Activated T-cell treated with anti-CD3 and anti-CD28 coated beads for 48 hours (primary cell): ENCODE measurements at places on chromosomes 7 and 10.

- DNase-seq = no peak
Observed at GRCh38 chr7:101943889-101944600, 126.6 kb downstream of the CUX1 start.

DNA sequence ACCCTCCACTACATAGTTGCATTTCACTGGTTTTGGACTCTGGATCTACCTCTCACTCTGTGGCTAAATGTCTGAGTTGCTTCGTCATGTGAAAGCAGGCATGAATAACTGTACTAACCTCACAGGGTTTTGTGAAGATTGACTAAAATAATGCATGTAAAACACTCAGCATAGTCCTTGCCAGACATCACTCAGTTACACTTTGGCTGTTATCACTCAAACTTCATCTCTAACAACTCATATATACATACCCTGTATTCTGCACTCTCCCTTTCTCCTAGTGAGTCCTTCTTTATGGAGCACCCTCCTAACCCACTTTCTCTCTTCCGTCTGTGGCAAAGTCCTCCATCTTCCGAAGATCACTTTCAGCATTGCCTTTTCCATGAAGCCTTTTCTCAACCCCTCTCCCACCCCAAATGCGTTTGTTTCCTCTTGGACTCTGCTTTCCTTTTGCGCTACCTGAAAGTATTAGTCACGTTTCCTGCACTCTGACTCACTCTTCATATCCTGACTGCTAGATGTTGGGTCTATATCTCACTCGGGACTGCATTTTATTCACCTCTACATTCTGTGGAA lies 72.6 kb downstream of the OSBPL3 start:
- DNase-seq = no peak

GRCh38 chr7:28608731-28609130 lies 196.4 kb downstream of the CREB5 start:
- no peak for DNase-seq

- no peak for DNase-seq
Observed at GRCh38 chr10:31359979-31360378, 41.0 kb downstream of the ZEB1 start.

DNA sequence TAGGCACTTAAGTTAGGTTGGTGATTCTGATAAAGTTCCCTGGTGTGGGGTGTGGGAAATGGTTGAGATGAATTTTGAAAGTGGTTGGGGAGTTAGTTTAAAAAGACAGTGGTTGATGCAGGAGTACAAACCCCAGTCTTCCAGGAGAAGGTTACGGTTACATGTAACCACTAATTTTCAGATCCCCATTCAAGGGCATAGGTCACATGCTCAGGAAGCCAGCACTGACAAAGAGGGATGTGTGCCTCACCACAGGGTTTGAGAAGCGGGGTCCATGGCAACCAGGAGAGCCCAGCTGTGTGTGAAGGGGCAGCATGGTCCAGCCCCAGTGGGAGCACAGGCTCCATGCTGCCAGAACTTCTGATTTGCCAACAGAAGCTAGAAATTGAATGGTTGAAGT lies 144.2 kb downstream of the MDFIC start:
- no peak for DNase-seq

DNA sequence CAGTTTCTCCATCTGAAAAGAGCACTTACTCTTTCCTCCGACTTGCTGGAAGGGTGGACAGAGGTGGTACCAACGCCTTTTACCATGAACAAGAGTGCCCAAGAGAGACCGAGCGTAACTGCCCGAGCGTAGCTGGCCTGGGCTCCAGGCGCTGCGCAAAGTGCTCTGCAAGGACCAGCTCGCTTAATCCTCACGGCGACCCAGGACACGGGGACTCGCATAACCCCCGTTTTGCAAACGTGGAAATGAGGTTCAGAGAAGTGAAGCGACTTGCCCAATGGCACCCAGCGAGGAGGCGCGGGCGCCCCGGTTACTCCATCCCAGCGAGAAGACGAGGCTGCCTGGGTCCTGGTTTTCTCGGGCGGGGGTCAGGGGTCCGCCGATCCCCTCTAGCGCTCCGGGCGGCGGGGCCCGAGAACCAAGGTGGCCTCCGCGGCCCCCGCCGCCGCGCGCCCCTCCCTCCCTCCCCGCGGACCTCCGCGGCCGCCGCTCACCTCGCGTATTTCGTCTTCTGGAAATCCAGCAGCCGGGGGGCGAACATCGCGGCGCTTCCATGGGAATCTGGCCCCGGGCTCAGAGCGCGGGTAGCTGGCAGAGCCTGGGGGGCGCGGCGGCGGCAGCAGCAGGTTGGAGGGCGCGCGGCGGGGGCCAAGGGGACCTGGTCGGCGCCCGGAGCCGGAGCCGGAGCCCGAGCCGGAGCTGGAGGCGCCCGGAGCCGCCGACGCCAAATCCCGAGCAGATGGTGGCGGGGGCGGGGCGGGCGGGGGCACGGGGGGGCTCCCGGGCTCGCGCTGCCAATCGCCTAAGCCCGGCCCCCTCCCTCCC lies at the start of gene MMD2:
Gene MMD2 (minus strand): TSS at position 711 of the 825 bp plus-strand sequence. CDS start 170 bp downstream, at position 541.
- DNase-seq = no peak

DNA sequence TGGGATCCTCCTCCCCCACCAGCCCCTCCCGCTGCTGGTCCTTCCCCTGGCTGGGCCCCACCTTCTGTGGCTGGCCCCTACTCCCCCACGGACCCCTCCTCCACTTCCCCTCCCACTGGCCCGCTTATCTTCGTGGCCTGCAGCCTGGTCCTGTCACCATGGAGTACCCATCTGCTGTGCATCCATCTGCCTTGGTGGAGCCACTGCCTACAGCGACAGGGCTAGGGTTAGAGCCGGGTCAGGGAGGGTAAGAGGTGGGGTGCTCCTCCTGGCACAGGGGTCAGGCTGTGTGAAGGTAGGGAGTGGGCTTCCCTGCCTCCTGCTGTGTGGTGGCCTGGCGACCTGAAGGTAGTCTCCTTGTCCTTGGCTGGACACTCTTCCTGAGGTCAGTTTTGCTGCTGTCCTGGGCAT lies 5.2 kb downstream of the ADCY1 start:
- no peak for DNase-seq

DNA sequence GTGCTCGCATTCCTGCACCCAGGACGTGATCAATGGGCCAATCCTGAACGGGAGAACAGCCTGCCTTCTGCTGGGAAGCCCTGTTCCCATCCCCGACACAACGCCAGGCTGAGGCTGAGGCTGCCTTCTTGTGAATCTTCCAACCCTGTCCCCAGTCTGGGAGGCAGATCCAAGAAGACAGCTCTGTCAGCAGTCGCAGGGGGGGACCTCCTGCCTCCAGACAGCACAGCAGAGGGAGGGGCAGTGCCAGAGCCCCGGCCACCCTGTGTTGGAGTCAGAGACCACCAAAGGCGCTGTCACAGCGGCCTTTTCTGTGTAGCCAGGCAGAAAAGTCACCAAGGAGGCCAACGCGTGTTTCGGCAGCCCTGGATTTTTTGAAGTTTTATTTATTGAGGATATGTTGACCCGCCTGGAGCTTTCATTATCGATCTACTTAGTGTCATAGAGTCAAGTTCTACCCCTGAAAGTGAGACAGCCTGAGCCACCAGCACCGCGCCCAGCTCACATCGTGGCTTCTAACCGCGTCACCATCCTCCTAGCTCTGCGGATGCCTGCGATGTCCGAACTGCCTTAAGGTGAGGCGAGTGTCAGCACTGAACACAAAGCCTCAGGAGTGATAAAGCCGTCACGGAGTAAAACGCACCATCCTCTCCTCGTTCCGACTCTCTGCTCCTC lies 86.1 kb downstream of the PTPRN2 start:
- no peak for DNase-seq

DNA sequence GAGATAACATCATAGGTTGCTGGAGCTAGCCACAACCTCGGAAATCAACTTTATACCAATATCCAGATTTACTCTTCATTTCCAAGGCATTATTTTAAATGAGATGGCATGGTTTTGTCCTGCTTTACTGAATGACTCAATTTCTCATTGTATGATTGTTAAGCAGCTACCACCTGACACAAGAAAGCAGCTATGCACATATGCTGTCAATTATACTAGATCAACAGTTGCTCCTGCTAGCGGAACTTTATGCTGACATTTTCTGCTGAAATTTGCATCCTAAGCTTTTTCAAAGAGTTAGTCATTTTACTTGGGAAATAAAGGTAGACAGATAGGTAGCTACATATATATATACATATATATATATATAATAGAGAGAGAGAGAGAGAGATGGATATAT lies 8.9 kb upstream of the CH25H start:
- DNase-seq = no peak

DNA sequence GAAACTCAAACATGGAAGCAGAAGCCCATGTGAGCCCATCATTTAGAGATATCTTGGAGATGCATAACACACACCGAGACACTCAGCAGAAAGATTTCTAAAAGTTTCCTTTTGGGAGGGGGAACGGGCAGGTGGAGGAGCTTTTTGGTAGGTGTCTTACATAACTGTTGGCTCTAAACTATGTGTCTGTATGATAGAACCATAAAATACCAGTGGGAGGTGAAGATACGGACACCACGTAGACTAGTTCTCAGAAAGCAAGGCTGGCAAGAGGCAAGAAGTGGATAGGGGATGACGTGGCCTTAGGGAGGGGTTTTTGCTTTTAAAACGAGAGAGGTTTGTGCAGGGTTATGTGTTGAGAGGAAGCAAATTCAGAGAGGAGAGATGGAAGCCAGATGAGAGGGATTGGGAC lies 36.5 kb downstream of the IL15RA start:
- DNase-seq = no peak

- DNase-seq = no peak
Observed at GRCh38 chr7:114416129-114416990, 1.7 kb downstream of the FOXP2 start.

GRCh38 chr7:153381275-153382040 lies 621.9 kb downstream of the ACTR3B start:
- DNase-seq = peak; percentile 6

DNA sequence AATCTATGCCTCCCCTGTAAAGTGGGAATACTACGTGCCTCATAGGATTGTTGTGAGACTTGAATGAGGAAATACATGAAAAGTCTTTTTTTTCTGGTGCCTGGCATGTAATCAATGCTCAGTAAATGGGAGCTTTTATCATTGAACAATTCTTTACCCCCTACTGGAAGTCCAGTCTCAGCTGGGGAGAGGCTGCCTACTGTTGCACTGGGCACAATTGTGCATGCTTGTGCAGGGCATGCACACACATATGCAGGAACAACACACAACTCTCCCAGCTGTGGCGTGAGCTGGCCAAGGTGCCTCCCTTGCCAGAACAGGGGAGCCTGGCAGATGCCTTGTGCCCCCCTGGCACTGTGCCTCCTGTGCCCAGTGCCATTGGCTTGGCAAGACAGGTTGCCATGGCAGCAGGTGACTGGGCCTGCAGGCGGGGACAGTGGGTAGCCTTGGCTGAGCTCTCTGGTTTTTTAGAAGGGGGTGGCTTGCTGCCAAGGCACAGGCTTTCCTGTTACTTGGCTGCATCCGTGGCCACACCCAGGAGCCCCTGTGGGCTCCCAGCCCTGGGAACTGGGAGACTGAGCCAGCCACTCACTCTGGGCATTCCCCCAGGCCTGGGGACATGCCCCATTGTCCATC lies 16.1 kb upstream of the PALD1 start:
- DNase-seq = no peak

- no peak for DNase-seq
Observed at GRCh38 chr10:101130984-101131961, at the start of gene TLX1. TLX1 (plus strand) TSS chr10:101131300; CDS start chr10:101131542, 242 bp downstream.

- no peak for DNase-seq
Observed at GRCh38 chr10:70286616-70287015, 2.8 kb upstream of the NPFFR1 start.

- DNase-seq = peak; percentile 55
Observed at GRCh38 chr10:103451831-103452505, at the start of gene CALHM2. CALHM2 (minus strand) TSS chr10:103452370; CDS start chr10:103449941, 2,429 bp downstream.
